ENCODE measurements at places on chromosomes 13 and 19.
A peak's percentile ranks its signal among the peaks of the same experiment; 100 is the strongest.

DNA sequence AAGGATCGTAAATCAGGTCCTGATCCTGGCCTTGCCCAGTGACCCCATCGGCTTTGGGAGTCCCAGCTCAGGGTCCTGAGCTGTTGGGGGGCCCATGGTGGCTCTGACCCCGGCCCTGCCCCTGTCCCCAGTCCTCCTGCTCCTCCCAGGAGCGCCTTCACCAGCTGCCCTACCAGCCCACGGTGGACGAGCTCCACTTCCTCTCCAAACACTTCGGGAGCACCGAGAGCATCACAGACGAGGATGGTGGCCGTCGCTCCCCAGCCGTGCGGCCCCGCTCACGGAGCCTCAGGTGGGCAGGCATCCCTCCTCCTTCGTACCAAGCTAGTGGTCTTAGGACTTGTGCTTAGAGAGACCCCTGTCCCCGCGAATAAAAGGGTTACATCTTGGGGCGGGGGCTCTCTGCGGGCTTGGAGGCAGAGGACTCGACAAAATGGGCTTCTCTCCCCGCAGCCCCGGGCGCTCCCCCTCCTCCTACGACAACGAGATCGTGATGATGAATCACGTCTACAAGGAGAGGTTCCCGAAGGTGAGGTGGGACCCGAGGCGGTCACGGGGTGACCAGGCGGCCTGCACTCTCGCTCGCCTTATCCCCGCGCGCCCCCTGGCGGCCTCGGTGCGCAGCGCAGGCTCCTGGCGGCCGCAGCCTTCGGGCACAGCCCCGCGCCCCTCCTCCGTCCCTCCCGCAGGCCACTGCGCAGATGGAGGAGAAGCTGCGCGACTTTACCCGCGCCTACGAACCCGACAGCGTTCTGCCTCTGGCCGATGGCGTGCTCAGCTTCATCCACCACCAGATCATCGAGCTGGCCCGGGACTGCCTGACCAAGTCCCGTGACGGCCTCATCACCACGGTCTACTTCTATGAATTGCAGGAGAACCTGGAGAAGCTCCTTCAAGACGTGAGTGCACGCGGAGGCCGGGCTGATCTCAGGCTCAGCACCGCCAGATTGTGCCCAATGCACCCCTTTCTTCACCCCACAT is 9.1 kb downstream of the MAST1 start:
- DNase-seq: peak; percentile 85

GRCh38 chr13:23572836-23573235 is 2.6 kb downstream of the TNFRSF19 start:
- no peak for DNase-seq

DNA sequence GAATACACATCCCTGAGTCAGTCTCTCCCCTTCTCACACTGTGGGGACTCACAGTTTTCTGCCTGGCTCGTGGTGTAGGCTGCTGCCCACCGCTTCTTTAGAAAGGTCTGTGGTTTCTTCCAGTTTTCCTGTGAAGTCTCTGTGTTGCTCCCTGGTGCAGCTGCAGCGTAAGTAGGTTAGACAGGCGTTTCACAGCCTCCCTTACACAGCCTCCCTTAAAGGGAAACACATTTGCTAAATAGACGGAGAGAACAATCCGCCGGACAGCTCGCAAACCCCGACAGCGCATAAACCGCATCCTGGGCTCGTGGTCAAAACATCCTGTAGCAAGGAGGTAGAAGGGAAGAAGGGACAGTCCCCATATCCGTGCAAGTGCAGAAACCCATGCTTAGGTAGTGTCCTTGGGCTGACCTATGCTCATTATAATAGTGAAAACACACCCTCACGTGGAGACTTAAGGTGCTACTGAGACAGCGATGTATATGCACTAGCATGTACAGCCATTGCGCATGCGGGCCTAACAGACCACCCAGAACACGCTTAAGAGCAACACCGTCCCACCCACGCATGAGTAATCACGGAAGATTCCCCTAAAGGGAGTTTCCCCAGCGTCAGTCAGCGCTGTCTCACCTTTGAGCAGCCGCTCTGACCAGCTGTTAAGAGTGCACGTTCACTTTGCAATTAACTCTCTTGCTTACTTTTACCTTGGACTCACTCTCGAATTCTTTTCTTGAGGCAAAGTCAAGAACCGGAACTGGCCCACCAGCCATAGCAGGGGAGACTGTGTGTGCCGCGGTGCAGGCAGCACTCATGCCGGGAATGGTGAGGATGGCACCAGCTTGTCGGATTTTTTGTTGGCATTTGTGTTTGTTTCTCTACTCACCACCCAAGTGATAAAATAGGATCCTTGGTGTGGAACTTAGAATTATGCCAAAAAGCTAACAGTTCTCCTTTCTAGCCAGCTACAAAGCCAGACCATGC is 16.6 kb downstream of the SIGLEC8 start:
- DNase-seq: peak; percentile 64

GRCh38 chr19:3480383-3481091 is at the start of gene SMIM24:
SMIM24 (minus strand) TSS chr19:3480525; CDS start chr19:3480463, 62 bp downstream.
- no peak for DNase-seq

DNA sequence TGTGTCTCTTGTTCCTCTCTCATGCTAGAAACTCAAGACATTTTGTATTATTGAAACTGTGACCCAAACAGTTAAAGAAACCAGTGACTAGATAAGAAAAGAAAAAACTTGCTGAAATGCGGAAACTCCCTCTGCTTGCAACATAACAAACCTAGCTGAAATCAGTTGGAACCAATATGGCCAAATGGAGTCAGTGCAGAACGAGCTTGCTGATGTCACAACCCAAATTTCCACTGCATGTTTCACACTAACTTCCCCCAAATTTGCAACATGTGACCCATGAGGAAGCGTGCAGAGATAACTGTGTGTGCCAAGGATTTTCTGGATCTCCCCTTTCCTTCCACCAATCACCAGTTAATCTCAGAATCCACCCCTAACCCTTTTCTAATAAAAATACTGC is 208.0 kb downstream of the DLEU7 start:
- DNase-seq: no peak

GRCh38 chr13:20397896-20398295 is 127.8 kb downstream of the CRYL1 start:
- DNase-seq: no peak

DNA sequence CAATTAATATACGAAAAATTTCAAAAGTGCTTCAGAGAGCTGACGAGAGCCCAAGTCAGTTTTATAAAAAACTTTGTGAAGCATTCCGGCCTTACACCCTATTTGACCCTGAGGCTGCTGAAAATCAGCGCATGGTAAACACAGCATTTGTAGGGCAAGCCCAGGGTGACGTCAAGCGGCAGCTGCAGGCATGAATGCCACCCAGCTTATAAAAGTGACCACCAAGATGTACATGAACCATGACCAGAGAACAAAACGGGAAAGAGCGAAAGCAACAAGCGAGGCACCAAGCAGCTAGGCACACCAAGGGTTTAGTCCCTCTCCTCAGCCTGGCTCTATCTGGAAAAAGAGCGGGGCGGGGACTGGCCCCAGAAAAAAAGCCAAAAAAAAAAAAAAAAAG is 6.0 kb downstream of the SIGLEC11 start:
- DNase-seq: no peak

DNA sequence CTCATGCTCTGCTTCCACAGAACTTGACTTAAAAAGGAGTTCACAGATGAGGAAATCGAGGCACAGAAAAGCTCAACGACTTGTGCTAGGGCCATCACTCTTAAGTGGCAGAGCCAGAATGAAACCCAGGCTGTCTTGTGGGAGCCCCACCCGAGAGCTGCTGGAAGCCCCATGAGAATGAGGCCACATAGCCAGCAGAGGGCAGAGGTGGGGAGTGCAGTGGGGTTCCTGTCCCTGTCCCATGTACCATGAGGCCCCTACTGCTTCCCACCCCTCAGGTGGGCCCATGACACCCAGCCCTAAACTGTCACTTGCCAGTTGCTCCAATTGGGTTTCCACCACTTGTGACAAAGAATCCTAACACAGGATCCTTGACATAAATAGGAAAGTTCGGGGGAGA is 175.9 kb downstream of the IRS2 start:
- peak; percentile 16 for DNase-seq

DNA sequence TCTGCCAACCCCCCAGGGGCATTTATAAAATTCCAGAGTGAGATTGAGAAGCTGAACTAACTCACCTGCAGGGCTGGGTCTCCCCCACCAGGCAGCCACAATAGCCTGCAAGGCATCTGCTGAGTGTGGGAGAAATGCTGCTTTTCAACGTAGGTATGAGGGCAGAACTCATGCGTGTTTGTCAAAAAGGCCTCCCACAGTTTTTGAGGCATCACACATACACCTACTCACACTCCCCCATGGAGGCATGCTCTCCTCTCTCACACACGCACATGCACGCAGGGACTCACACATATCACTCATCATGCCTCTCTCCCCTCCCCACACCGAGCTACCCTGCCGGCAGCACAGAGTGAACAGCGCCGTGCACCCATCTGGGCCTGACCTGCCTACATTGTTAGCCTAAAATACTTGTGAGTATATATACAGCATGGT is 390.5 kb downstream of the FGF9 start:
- peak; percentile 34 for DNase-seq

GRCh38 chr13:99477493-99477892 is 23.8 kb upstream of the TM9SF2 start:
- no peak for DNase-seq

All from T-helper 9 cell (primary cell).